ENCODE measurements at places on chromosomes 3 and 15.
A peak's percentile ranks its signal among the peaks of the same experiment; 100 is the strongest.

DNA sequence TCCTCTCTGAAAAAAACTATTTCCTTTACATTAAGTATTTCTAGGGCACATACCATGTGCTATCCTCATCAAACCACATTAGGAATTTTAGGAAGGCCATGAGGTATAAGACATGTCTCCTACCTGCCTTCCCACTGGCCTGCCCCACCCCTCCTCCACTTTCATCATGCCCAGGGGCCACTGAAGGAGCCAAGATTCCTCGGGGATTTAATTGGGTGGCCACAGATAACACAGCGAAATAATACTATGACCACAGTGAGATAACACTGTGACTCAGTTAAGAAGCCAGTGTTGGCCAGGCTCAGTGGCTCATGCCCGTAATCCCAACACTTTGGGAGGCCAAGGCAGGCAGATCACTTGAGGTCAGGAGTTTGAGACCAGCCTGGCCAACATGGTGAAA is 9.8 kb upstream of the BMF start:
- peaks cover 2% of the 10 kb centered on the region for H3K27me3 ChIP-seq
- H3K4me3 ChIP-seq = no peak overlapping the region
- no peak for DNase-seq
- no peaks in the 10 kb centered on the region for H3K36me3 ChIP-seq
- H3K27ac ChIP-seq = no peak overlapping the region

GRCh38 chr15:25677719-25678499 is 185.2 kb downstream of the ATP10A start:
- peaks cover 55% of the 10 kb centered on the region for H3K36me3 ChIP-seq
- DNase-seq = no peak
- no peak overlapping the region for H3K4me3 ChIP-seq
- no peak overlapping the region for H3K27ac ChIP-seq
- H3K4me1 ChIP-seq = peaks cover 7% of the 10 kb centered on the region
- H3K27me3 ChIP-seq = no peaks in the 10 kb centered on the region

GRCh38 chr15:72994534-72995177 is 57.6 kb upstream of the NEO1 start:
- H3K36me3 ChIP-seq = no peaks in the 10 kb centered on the region
- peaks cover 3% of the 10 kb centered on the region for H3K4me1 ChIP-seq
- H3K27me3 ChIP-seq = peaks cover 20% of the 10 kb centered on the region
- H3K27ac ChIP-seq = no peak overlapping the region
- H3K4me3 ChIP-seq = no peak overlapping the region

DNA sequence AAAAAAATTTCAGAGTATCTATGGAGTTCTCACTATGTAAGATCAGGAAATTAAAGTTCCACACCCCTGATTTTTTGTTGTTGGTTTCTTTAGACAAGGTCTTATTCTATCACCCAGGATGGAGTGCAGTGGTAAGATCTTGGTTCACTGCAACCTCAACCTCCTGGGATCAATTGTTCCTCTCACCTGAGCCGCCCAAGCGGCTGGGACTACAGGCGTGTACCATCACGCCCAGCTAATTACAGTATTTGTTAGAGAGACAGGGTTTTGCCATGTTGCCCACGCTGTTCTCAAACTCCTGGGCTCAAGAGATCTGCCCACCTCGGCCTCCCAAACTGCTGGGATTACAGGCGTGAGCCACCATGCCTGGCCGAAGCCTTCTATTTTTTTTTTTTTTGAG is 12.4 kb downstream of the QRICH1 start:
- H3K4me3 ChIP-seq = no peak overlapping the region
- no peak overlapping the region for H3K27ac ChIP-seq
- H3K27me3 ChIP-seq = no peaks in the 10 kb centered on the region
- DNase-seq = no peak

DNA sequence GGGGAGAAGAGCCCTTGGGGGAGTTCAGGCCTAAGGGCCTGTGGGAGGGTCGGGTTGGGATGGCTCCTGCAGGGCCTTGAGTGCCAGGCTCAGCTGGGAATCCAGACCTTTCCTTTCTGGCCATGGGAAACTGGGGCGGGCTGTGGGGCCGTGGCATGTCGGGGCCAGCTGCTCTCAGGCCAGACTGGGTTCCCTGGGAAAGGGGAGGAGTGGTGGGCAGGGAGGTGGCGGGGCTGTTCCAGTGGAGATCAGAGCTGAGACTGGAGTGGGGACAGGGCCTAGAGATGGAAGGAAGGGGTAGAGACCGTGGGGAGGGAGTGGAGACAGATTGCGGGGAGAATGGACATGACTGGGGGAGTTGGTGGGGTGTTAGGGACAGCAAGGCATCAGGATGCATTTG is 20.3 kb downstream of the FBLN2 start:
- H3K4me1 ChIP-seq = peaks cover 46% of the 10 kb centered on the region
- H3K27ac ChIP-seq = no peak overlapping the region
- H3K27me3 ChIP-seq = no peaks in the 10 kb centered on the region
- no peak overlapping the region for H3K4me3 ChIP-seq
- H3K36me3 ChIP-seq = peaks cover 3% of the 10 kb centered on the region
- no peak for DNase-seq

DNA sequence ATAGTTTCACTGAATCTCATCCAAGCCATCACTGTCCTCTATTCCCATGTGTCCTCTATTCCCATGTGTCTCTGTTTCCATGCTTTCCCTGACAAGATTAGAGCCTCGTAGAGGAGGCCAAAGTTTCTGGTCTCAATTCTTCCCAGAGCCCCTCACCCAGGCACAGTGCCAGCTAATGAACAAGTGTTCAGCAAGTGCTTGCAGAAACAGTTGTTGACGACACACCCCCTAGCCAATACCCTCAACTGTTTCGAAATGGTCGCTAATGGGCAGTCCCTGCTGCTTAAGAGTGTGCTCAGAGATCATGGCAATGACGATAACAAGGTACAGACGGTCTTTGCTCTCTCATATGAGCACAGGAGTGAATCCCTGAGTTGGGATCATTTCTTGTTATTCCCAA is 73.4 kb downstream of the FAM174B start:
- H3K4me1 ChIP-seq = no peaks in the 10 kb centered on the region
- DNase-seq = no peak
- no peaks in the 10 kb centered on the region for H3K36me3 ChIP-seq

DNA sequence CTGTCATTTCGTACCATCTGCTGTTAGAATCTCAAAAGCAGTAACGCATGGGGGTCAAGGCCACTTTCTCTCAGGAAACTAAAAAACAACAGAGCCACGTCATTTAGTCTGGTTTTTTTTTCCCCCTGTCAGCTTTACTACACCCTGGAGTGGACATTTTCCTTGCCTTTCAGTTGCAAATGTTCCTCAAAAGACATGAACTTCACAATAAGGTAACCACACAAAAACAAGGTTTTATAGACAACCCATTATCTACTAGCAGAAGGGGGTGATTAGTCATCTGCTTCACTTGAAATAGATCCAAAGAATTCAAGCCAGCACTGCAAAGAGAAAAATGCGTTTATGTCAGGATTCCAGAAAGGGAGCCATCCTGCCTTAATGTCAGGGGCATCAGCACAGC is 171.8 kb upstream of the CDIN1 start:
- DNase-seq = no peak
- H3K4me1 ChIP-seq = peaks cover 27% of the 10 kb centered on the region
- peak overlapping the region; percentile 74 for H3K27ac ChIP-seq
- H3K27me3 ChIP-seq = no peaks in the 10 kb centered on the region
- H3K4me3 ChIP-seq = no peak overlapping the region

DNA sequence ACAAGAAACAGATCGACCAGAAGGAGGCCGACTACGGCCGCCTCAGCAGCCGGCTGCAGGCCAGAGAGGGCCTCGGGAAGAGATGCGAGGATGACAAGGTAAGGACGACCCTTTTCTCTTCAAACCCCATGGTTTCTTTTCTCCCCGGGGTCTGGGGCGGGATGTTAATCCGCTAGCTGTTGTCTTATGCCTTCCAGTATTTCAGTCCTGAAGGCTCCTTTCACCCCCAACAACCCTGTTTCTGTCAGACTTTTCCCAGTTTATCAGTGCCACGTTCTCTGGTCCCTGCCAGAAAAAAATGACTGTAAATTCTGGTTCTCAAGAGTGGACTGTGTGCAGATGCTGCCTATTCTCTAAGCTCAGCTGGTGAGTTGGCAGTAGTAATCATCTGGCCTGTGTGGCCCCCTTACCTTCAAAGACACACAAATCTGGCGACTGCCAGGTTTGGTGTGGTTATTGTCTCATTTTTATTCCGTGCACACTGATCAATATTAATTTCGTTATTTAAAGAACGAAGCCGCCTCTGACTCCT is 806 bp downstream of the GOLM2 start:
- H3K27me3 ChIP-seq = no peaks in the 10 kb centered on the region
- H3K36me3 ChIP-seq = peaks cover 15% of the 10 kb centered on the region
- peak overlapping the region; percentile 95 for H3K27ac ChIP-seq
- peak overlapping the region; percentile 94 for H3K4me3 ChIP-seq
- peaks cover 35% of the 10 kb centered on the region for H3K4me1 ChIP-seq
- DNase-seq = no peak

GRCh38 chr15:70103880-70104626 is 6.3 kb upstream of the TLE3 start:
- H3K27me3 ChIP-seq = peaks cover 53% of the 10 kb centered on the region
- H3K4me1 ChIP-seq = peaks cover 26% of the 10 kb centered on the region
- no peak for DNase-seq
- H3K4me3 ChIP-seq = no peak overlapping the region
- H3K27ac ChIP-seq = no peak overlapping the region

DNA sequence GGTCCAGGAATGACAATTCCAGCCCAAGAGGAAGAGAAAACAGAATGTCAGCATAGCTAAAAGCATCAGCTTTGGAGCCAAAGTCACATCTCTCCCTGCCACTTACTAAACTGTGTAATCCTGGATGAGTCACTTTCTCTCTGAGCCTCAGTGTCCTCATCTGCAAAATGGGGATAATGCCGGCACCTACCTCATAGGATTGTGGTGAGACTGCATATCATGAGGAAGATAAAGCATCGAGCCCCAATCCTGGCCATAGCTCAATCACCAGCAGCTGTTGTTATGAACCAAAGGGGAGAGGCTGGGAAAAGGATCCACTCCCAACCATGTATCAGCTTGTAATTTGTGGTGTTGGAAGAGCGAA is 9.1 kb downstream of the SLC6A1 start:
- H3K36me3 ChIP-seq = no peaks in the 10 kb centered on the region
- no peak overlapping the region for H3K27ac ChIP-seq
- H3K27me3 ChIP-seq = peaks cover 88% of the 10 kb centered on the region
- peaks cover 15% of the 10 kb centered on the region for H3K4me1 ChIP-seq

DNA sequence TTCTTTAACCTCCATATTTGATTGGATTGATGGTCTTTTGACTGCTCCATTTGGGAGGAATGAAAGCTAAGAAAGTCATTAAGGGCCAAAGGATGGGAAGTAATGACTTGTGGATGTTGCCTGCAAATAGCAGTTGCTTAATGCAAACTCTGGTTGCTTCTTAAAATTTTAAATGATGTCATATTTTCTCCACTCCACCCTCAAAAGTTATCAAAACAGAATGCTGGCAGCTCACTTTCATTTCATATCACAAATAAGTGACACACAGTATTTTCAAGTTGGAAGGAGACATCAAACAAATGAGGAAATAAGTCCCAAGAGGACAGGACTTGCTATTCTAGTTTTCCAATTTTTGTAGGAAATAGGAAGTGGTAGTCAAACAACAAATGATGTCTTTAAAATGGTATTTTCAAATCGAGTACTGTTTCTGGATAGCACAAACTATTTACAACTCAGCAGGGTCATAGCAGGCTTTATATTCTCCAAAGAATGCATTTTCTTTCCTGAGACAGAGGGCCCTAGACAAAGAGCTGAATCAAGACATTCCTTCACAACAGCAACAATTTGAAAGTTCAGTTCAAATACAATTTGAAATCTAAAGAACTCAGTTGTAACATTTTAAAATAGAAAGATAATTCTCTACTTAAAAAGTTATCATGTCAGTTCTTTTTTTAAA is 165.1 kb upstream of the UBE2E1 start:
- H3K4me1 ChIP-seq = peaks cover 8% of the 10 kb centered on the region
- H3K27me3 ChIP-seq = no peaks in the 10 kb centered on the region
- no peak for DNase-seq
- H3K4me3 ChIP-seq = no peak overlapping the region
- H3K27ac ChIP-seq = peak overlapping the region; percentile 63

DNA sequence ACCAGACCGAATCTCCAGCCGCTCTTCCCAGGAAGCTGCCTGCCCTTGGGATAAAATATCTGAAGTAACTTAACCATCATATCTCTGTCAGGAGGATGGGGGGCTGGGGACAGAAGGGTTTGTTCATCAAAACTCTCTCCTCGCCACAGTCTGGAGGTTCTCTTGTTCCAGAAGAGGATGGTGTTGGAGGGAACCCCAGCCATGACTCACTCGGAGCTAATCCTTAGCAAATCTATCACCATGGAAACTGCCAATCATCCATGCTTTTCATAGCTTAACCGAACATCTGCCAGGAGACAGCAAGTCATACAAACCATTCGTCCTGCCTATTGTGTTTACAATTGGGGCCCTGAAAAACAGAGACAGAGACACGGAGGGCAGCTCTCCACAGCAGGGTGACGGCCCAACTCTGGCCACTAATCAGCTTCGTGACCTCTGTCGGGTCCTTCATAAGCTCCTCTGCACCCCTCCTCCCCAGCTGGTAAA is 73.8 kb upstream of the HEG1 start:
- H3K4me3 ChIP-seq = no peak overlapping the region
- no peaks in the 10 kb centered on the region for H3K27me3 ChIP-seq
- peaks cover 35% of the 10 kb centered on the region for H3K4me1 ChIP-seq
- H3K36me3 ChIP-seq = no peaks in the 10 kb centered on the region
- peak overlapping the region; percentile 83 for H3K27ac ChIP-seq

DNA sequence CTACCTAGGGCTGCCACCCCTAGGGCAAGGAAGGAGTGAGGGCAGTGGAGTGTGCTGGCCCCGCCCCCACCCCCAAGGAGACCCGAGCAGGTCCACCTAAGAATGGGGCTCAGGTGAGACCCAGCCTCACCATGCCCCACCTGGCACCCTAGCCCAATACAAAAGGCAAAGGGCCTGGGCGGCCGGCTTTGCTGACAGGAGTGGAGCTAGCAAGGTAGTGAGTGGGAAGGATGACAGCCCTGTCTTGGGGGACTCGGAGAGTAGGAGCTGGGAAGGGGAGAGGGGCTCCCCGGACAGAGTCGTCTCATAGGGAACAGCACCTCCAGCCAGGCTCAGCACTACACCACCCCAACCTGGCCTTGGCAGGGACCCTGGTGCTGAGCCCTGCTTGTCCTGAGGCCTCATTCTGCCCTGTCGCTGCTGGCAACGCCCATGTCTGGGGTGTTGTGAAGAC is 12.1 kb downstream of the C15orf39 start:
- peaks cover 14% of the 10 kb centered on the region for H3K36me3 ChIP-seq
- no peak overlapping the region for H3K4me3 ChIP-seq
- H3K27me3 ChIP-seq = no peaks in the 10 kb centered on the region
- H3K27ac ChIP-seq = no peak overlapping the region
- DNase-seq = no peak
- H3K4me1 ChIP-seq = peaks cover 8% of the 10 kb centered on the region

- H3K27me3 ChIP-seq = no peaks in the 10 kb centered on the region
- H3K4me3 ChIP-seq = no peak overlapping the region
- no peak for DNase-seq
- peak overlapping the region; percentile 72 for H3K27ac ChIP-seq
- H3K4me1 ChIP-seq = peaks cover 15% of the 10 kb centered on the region
- H3K36me3 ChIP-seq = peaks cover 66% of the 10 kb centered on the region
Observed at GRCh38 chr15:98927022-98927421, 80.6 kb downstream of the PGPEP1L start.

All from osteocyte (in vitro differentiated cells).